ENCODE measurements at places on chromosomes 6 and 20. TPM values are rescaled to one million over a fixed set of nuclear protein-coding genes. Genes with fewer than 3 reads are reported as not detected.

DNA sequence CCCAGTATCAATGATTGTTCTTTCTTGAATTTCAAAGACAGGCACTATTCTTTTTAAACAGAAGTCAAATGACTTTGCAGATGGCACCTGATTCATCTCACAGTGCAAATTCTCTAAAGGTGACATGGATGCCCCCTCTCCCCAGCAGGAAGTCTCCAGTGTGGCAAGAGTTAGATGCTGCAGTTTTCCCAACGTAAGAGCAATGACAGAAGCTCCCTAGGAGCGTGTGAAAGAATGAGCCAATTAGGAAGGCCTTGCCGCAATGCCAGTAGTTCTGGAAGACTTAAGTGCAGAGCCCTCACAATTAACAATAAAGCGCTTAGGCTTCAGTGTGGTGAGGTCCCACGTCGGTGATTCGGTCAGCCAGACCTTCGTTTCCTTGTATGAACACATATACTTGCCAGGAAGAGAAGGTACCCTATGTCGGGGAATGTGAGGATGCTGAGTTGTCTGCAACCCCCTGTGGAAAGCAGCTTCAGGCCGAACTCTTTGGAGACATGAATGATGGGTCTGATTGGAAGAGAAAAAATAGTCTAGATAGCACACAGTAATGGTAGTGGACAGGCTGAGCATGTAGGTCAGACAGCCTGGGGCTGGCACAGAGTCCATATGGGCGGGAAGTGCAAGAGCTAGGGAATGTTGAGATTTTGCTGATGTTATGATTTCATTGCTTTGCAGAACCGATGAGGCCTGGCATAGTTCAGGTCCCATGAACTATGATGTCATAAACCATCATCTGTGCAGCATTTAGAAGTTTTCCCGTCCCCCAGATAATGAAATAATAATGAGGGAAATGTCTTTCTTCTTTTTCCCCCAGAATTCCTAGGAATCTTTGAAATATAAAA lies 132.6 kb downstream of the PHACTR1 start:
- no peak for DNase-seq

DNA sequence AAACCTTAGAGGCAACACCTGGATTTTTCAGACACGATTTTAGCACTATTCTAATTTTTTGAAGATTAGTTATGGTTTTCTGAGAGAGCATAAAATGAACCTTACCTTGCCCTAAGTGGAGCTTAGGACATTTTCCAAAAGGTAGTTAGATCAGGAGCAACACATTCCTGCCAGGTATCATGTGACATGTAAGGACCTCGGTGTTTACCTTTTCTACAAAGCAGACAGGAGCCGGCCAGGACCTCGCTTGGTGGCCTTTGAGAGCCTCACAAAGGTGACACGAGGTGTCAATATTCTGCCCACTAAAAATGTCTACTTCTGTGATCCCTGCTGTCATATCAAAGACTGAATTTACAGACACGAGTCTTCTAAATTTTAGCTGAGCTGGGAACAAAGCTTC lies 174.9 kb downstream of the SMOC2 start:
- DNase-seq = no peak

GRCh38 chr20:39010496-39010895 lies 48.4 kb downstream of the DHX35 start:
- DNase-seq = no peak

- DNase-seq = no peak
Observed at GRCh38 chr6:130409418-130410100, 43.7 kb downstream of the TMEM200A start.

The OR2B2 gene
- polyA plus RNA-seq = not detected

DNA sequence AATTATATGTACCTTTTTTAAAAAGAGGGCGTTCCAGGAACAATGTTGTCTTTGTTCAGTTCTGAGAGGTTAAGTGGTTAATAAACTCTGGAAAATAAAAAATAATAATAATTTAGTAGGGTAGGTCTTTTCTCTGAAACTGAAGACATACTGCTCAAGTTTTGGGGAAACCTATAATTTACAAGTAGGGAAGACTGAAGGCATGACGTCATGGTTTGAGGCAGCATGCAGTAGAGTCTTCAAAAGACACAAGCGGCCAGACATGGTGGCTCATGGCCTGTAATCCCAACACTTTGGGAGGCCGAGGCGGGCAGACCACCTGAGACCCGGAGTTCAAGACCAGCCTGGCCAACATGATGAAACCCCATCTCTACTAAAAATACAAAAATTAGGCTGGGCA lies 14.0 kb downstream of the STAU1 start:
- DNase-seq = no peak

DNA sequence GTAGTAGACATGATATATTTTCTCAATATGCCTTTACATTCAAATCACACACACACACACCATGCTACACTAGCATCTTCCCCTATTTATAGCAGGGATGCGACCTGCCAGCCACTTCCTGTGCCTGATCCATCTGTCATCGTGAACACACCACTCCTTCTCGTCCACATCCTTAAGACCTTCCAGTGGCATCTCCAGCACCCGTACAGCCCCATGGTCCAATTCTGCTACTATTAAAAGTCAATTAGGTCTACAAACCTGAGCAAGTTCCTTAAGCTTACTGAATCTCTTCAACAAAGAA lies 54.5 kb downstream of the KIF16B start:
- no peak for DNase-seq

DNA sequence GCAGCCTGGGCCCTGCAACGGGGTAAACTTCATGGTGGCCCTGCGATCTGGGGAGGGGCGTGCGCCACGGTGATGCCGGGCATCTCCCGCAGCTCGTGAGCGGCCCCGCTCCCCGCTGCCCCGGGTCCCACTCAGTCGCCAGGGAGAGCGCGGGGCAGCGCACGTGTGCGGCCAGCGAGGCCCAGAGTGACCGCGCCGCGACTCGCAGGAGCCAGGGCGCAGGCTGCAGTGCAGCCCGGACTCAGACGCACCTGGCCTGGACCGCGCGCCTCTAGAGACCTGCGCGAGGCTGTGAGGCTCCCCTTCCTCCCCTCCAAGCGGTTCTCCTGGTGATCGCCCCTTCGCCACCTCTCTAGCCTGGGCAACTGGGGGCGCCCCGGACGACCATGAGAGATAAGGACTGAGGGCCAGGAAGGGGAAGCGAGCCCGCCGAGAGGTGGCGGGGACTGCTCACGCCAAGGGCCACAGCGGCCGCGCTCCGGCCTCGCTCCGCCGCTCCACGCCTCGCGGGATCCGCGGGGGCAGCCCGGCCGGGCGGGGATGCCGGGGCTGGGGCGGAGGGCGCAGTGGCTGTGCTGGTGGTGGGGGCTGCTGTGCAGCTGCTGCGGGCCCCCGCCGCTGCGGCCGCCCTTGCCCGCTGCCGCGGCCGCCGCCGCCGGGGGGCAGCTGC lies 652 bp downstream of the BMP6 start:
- no peak for DNase-seq

GRCh38 chr6:41028561-41029412 lies 10.2 kb downstream of the UNC5CL start:
- DNase-seq = no peak

DNA sequence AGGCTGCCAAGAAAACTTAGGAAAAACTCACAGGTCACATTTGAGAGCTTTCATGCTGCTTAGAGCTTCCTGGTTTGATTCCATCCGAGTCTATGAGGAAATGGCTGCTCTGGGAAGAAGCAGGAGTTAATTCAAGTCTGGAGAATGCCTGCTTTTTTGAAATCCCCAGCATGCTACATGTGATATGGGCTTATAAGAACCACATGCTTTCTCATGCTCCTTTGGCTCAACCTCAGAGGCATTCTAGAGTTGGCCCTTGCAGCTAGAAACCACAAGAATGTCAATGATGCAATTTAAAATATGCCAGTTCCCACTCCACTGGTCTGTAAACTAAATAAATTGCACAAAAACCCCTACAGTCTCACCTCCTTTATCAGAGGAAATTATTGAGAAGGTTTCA lies 142.9 kb upstream of the OLIG3 start:
- no peak for DNase-seq

GRCh38 chr6:39424831-39425230 lies 102.3 kb upstream of the KCNK16 start:
- no peak for DNase-seq

DNA sequence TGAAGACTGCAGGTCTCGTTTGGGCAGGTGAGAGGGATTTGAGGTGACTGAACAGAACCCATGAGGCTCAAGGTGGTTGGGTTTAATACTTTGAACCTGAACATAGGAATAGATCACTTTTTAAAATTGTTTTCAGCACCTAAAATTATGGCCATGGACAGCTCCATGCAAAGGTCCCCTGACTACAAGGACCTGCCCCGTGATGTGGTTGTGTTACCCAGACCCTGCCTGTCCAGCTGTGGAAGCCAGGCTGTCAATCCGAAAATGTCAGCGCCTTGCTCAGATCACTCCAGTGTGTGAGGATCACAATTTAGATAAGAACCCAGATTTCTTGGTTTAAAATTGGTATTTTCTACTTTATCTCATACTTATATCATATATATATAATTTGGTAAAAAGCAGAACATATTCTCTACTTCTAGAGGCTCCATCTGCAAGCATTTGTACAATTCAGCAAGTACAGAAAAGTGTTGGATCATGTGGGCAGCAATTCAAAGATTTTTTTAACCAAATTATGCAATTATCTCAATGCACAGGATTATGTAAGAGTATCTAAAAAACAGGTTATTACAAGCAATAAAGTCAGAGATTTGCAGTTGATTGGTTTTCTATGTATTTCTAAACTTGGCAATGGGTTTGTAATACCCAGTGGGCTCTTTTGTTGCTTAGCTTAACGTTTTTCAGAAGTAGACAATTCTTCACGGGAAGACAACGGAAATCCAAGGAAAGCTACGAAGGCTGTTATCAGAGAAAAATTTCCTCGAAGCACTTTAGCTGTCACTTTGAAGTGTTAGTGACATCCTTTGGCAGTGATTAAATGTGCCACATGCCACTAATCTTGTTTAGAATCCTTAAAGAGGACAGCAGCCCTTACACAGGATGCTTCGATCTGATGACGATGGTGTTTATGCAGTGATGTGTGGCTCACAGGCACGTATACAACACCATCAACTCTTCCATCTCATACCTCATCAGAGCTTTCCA lies 24.1 kb upstream of the RPS6KA2 start:
- no peak for DNase-seq

The C6orf52 gene
- 8.7 TPM for polyA plus RNA-seq

DNA sequence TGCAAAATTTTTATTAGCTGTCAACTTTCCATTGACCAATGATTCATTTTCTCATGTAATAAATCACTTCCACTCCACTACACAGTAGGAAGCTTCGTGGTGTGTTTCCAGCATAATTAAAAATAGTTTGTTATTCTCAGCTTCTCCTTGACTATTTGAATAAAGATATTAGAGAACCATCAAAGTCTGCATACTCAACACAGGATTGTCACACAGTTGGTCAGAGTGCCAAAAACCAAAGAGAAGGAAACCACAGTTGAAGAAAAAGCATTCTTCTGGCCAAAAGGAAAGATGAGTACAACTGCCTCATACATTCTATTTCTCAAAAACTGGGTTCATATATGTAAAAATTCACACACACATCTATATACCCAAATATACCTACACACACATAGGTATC lies 455.1 kb upstream of the HSF2 start:
- DNase-seq = no peak

The RSPO4 gene
- polyA plus RNA-seq = not detected

- no peak for DNase-seq
Observed at GRCh38 chr6:66423047-66423446, 716.0 kb upstream of the EYS start.

DNA sequence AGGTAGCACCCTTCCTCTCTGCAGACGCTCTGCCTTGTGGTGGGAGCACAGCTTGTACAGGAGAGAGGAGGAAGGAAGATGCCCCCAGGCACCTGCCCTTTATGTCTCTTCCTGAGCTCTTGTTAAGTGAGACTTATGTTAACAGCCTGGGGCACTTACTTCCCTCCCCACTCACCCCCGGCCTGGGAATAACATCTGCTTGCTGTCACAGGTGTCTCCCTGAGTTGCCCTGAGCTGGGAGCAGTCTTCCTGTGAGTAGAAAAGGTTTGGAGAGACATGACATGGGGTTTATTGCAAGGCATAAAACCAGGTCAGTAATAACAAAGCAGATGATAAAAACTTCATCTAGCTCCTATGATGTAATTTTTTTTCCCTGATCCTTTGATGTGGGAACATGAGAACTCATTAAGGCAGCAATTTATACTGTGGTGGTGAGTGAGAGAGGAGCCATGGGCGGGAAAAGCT lies 1.9 kb downstream of the SSTR4 start:
- no peak for DNase-seq

DNA sequence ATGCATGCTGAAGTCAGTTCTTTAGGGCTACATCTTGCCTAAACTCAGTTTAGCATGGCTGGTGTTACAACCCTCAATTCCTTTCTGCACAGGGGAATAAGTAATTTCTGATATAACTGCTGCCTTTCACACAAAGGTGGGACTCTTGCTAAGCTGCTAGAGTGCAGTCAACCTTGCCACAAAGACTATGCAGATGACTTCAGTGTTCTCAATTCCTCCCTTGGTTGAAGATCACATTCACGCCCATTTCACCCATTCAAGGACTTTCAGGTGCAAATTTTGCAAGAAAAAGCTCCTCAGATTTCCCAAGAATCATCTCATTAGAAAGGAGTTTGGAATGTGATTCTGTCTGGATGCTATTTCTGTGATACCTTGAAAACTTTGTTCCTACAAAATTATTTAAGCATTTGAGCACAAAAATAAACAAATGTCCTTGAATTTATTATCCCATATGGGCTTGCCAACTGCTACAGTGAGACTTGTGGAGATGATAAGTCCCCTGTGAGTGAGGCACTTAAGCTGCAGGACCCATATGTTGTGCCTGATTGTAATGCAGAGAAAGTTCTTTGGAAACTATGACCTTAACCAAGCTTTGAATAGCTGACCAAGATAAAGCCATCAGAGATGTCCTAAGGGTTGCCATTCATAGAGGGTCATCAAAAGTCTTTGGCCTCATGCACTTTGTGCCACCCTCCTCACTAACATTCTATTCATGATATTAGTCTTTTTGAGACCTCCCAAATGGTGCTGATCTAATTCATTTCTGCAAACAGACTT lies 111.8 kb downstream of the PLCB4 start:
- DNase-seq = no peak

DNA sequence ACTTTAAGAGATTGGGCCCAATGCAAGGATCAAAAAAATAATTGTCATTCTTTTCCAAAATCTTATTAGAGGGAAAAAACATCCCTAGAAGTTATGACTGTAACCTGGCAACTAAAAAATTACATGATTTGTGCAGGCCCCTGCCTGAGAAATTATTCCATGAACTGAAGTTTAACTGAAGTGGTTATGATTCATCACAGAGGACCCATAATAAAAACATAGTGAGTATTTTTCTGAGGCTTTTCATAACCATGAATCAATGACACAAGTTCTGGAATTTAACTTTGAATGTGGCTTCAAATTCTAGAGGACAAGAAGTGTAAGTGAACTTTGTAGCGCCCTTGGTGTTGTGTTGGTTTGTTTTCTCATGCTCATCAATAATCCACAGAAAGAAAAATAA lies 31.1 kb upstream of the CARMIL1 start:
- no peak for DNase-seq

The WASF1 gene
- polyA plus RNA-seq = 8.7 TPM

The NFS1 gene
- 41.2 TPM for polyA plus RNA-seq

GRCh38 chr20:63325021-63325471 lies 32.1 kb downstream of the COL20A1 start:
- DNase-seq = no peak

- DNase-seq = no peak
Observed at GRCh38 chr6:11427723-11428245, 109.8 kb upstream of the TMEM170B start.

The NINL gene
- not detected for polyA plus RNA-seq
